Stimulated activated CD4-positive, alpha-beta T cell treated with anti-CD3 and anti-CD28 coated beads, Interleukin-4, amount 100 ng/mL, for 48 hours (primary cell): ENCODE measurements at places on chromosomes 7 and 10.

GRCh38 chr10:124765256-124765655 is 21.1 kb upstream of the FAM53B start:
- DNase-seq, result no peak

- DNase-seq, result no peak
Observed at GRCh38 chr7:129739427-129739826, 127.9 kb downstream of the NRF1 start.

GRCh38 chr10:73386583-73386982 is 27.3 kb downstream of the ANXA7 start:
- DNase-seq, result no peak

DNA sequence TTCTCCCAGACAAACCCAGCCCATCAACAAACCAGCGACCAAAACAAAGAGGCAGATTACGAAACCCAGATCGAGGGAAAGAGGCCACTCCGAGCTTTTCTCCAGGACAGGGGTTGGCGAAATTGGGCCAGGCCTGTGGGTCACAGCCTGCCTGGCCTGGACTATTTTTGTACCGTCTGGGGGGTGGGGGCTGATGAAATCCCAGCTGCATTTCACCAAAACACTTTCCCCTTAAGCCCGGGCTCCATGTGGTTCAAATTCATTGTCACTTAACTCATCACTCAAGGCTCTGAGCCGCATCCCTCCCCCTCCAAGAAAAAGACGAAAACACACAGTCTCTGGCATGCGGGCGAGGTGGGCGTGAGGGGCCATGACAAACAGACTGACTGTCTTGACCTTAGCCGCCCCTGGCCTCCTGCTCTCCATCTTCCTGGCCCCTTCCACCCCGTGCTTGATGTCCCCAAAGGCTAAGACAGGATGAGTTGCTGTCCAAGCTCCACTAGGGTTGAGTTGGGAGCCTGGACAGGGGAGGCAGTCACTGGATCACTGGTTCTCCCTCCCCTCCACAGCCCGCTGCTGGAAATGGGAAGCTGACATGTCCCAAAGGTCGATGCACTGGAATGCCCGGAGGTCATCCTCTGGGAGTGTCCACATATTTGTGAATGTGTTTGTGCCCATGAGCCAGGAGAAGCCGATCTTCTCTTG is 19.2 kb downstream of the TMEM270 start:
- no peak for DNase-seq

DNA sequence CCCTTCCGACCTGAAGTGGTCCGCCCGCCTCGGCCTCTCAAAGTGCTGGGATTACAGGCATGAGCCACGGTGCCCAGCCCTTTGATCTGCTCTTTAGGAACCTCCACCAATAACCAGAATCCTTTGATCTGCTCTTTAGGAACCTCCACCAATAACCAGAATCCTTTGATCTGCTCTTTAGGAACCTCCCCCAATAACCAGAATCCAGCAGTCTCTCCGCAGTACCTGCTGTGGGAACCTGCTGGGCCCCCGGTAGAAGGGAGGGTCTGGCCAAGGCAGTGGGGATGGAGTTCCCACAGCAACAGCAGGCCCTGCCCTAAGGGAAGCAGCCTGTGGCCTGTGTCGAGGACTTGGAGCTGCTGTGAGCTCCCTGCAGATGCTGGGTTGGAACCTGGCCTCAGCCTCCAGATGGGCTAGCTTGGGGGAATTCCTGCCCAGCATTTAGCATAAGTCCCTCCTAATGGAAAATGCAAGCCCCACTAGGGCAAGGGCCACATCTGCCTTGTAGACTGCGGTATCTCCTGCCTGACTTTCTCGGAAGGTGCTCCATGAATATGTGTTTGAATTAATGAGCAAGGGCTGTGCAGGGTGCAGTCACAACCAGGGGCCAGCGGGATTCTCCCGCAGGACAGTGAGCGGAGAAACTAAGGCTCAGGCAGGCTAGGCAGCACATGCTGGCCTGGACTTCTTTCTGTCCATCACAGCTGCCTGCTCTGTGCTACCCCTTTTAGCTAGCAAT is 165.8 kb downstream of the UBE2H start:
- DNase-seq, result no peak

DNA sequence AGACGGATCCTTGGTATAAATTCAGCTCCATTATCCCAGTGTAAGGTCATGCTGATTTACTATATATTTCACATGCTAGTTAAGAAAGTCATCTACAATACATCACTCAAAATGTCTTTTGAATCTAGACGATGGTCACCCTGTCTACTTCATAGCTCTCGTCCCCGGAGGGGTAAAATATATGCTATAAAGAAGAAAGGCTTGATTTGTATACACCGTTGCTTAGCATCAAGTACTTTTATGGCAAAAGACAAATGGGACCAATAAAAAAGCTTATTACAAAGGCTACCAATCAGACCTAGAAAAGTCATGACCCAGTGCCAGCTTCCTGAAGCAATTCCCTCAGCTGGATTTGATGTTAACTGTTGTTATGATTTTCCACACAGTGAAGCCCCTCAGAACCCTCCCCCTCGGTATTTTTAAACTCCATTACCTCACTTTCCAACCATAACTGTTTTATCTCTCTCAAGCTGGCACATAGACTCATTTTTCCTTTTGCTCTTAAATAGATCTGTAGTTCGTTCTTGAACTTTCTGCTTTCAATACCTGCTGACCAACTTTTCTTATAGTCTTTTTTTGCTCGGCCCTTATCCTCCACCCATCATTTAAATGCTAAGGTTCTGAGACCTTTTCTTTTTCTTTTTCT is 104.9 kb downstream of the DOCK4 start:
- DNase-seq, result no peak

- DNase-seq, result no peak
Observed at GRCh38 chr7:20839196-20839735, 52.6 kb upstream of the SP8 start.

GRCh38 chr7:4681886-4682620 is at the start of gene FOXK1:
Gene FOXK1, plus strand, starts transcription at chr7:4682295. Its CDS starts 14 bp downstream, at chr7:4682309.
- DNase-seq, result peak; percentile 79

GRCh38 chr7:12119620-12120303 is 91.3 kb upstream of the TMEM106B start:
- DNase-seq, result no peak

GRCh38 chr7:27708485-27708884 is 31.5 kb upstream of the TAX1BP1 start:
- DNase-seq, result no peak

- DNase-seq, result no peak
Observed at GRCh38 chr10:15059914-15060313, 16.2 kb downstream of the OLAH start.

GRCh38 chr7:81627536-81628287 is 142.1 kb downstream of the HGF start:
- DNase-seq, result no peak

GRCh38 chr7:73341877-73342276 is 13.9 kb downstream of the FKBP6 start:
- DNase-seq, result no peak

DNA sequence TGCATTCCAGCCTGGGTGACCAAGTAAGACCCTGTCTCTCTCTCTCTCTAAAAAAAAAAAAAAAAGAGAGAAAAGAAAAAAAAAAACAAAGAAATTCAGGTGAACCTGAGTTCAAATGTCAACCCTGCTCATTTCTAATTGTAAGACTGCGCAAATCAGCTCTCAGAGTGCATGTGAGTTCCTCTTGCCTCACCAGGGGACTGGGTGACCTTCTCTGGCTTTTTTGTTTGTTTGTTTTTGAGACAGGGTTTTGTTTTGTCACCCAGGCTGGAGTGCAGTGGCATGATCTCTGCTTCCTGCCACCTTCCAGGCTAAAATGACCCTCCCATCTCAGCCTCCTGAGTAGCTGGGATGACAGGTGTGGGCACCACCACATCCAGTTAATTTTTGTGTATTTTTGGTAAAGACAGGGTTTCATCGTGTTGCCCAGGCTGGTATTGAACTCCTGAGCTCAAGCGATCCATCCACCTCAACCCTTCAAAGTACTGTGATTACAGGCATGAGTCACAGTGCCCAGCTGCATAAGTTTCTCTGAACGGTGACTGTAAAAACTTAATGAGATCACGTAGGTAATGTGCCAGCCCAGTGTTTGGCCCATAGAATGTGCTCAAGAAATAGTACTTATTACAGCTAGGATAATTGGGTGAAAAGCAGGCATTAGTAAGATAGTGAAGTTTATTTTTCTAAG is 45.3 kb upstream of the BAMBI start:
- no peak for DNase-seq

DNA sequence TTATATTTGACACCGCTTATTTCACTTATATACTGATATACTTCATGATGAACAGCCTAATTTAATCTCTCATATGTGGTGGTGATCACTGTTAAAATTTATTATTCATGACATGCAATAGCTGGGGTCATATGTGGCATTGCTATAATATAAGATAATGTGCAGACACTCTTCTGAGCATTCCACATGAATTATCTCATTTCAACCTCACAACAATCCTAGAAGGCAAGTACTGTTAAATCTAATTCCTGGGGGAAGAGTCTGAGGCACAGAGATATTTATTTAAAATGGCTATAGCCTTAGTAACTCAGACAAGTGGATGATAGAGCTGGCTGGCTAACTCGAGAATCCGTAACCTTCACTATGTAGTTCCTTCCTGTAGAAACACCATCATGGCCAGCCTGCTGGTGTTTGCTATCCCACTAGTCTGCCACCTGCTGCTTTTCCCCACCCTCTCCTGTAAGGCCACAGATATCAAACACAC is 46.6 kb upstream of the A1CF start:
- DNase-seq, result no peak

GRCh38 chr7:52423251-52423650 is 612.2 kb upstream of the POM121L12 start:
- no peak for DNase-seq

GRCh38 chr10:26212511-26212910 is 4.1 kb upstream of the GAD2 start:
- no peak for DNase-seq

- DNase-seq, result no peak
Observed at GRCh38 chr7:3083350-3083749, 39.7 kb upstream of the CARD11 start.
